Naive thymus-derived CD8-positive, alpha-beta T cell (primary cell): ENCODE measurements at places on chromosomes 5 and 9.

DNA sequence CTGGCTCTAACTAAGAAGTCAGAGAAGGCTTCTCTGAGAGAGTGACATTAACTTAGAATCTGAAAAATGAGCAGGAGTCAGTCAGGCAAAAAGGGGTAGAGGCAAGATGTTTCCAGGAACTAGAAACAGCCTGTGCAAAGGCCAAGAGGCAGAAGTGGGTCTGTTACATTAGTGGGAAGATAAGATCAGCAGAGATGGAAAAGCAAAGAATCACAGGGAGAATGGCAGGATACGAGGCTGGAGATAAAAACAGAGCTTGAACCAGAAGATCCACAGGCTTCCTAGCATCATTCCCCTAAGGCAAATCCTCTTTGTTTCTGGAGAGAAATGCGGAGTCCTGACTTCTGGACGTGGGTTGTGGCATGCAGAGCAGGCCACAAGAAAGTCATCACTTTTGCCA is 27.4 kb downstream of the ASTN2 start:
- no peaks in the 10 kb centered on the region for H3K27me3 ChIP-seq
- H3K4me1 ChIP-seq, result no peaks in the 10 kb centered on the region
- H3K4me3 ChIP-seq, result no peak overlapping the region
- no peak for DNase-seq
- H3K36me3 ChIP-seq, result no peaks in the 10 kb centered on the region

DNA sequence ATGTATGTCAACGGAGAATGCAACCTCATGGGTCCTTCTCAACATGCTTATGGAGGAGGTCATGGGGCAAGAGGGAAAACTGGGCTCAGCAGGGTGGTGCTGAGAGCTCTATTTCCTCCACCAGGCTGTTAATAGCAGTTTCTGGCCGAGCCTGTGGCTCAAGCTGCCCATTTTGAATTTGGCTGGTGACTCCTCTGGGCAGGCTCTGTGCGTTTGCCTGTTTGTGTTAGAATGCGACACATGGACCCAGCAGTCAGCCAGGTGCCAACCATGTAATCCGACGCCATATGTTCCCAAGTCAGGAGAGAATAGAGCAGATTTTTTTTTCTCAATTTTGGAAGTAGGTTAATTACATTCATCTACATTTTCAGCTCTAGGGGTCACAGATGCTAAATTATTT is 387.7 kb upstream of the CLINT1 start:
- H3K4me3 ChIP-seq, result no peak overlapping the region
- no peaks in the 10 kb centered on the region for H3K27me3 ChIP-seq

GRCh38 chr5:117829646-117830045 is 1158.7 kb downstream of the DTWD2 start:
- no peak for DNase-seq
- H3K27ac ChIP-seq, result no peak overlapping the region
- no peak overlapping the region for H3K4me3 ChIP-seq
- H3K36me3 ChIP-seq, result no peaks in the 10 kb centered on the region
- H3K4me1 ChIP-seq, result no peaks in the 10 kb centered on the region

- no peaks in the 10 kb centered on the region for H3K4me1 ChIP-seq
- no peak for DNase-seq
- no peak overlapping the region for H3K27ac ChIP-seq
Measured at GRCh38 chr5:36648426-36648825, 42.0 kb downstream of the SLC1A3 start.

GRCh38 chr5:124477062-124477461 is 269.4 kb downstream of the ZNF608 start:
- no peak overlapping the region for H3K27ac ChIP-seq
- no peak overlapping the region for H3K4me3 ChIP-seq
- H3K4me1 ChIP-seq, result no peaks in the 10 kb centered on the region
- DNase-seq, result no peak
- H3K36me3 ChIP-seq, result no peaks in the 10 kb centered on the region
- no peaks in the 10 kb centered on the region for H3K27me3 ChIP-seq

- H3K27ac ChIP-seq, result no peak overlapping the region
- H3K27me3 ChIP-seq, result no peaks in the 10 kb centered on the region
- no peak for DNase-seq
- H3K36me3 ChIP-seq, result peaks cover 5% of the 10 kb centered on the region
- H3K4me3 ChIP-seq, result no peak overlapping the region
Measured at GRCh38 chr5:127875235-127876021, 172.2 kb downstream of the CCDC192 start.

DNA sequence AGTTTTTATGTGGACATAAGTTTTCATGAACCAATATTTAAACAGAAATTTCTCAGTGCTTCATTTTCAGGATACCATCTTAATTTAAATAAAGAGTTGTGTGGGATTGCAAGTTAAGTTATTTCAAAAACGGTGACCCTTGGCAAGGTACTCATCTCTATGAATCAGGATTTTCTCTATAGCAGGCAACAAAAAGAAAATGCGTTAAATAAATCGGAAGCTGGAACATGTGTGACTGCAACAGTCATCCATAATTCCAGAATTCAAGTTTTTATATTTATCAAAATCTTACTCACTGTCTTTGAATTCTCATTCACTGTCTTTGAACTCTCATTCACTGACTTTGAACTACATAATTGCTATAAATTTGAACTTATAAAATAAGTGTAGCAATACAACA is 5.8 kb upstream of the RECK start:
- no peak overlapping the region for H3K27ac ChIP-seq
- no peaks in the 10 kb centered on the region for H3K36me3 ChIP-seq
- H3K4me1 ChIP-seq, result peaks cover 2% of the 10 kb centered on the region
- DNase-seq, result no peak

GRCh38 chr5:144192661-144193060 is 22.0 kb downstream of the KCTD16 start:
- no peaks in the 10 kb centered on the region for H3K36me3 ChIP-seq
- no peak for DNase-seq
- H3K4me1 ChIP-seq, result peaks cover 28% of the 10 kb centered on the region
- H3K4me3 ChIP-seq, result no peak overlapping the region
- H3K27ac ChIP-seq, result no peak overlapping the region
